Foreskin melanocyte (primary cell): ENCODE measurements at places on chromosomes 1 and 21.
A peak's percentile ranks its signal among the peaks of the same experiment; 100 is the strongest.

DNA sequence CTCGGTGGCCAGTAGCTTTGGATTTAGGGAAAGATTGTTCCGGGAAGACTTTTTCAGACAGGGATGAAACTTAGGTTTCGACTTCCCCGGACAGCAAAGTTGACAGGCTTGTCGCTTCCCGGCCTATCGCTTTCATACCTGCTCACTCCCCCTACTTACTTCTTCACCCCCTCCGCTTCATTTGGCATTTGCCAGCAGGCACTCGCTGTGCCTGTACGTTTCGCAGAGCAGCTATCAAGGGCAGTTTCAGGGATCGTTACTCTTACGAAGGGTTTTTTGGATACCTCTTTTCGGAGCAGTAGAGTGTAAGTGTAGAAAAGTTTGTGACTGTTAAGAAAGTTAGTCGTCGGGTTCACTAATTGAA, 393 bp downstream of the BLZF1 start:
- DNase-seq = no peak

DNA sequence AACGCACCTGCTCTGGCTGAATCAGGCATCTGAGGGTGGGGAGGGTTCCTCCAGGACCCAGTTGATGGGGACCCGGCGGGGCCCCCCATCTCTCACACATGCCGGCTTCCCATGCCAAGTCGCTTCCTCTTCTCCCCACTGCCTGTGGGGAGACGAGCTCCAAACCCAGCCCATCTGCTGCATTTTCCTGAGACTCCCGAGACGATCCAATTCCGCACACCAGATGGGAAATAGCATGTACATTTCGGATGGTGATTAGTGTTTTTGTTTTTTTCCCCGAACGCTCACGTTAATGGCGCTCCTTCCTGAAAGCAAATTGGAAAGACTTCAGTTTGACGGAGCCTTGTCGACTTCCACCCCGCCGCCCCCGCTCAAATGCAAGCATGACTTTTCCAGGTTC, 13.2 kb upstream of the GRIK3 start:
- DNase-seq = no peak

GRCh38 chr1:174775621-174776020, 224.1 kb upstream of the CACYBP start:
- DNase-seq = no peak

DNA sequence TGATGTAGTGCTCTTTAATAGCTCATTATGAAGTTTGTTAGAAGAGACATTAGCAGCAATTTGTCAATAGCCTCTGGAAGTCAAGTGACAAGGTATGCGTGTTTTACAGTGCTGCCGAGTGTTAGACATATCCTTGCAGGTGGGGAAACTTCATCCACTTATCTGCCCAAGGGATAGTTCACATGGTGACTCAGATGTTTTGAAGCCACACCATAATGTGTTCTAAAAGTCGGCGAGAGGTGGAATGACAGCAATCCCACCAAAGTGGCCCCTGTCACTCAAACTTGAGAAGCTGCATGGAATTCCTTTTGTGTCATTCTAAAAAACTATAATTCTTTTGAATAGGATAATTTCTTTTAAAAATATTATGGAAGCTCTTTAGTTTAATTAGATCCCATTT, 98.1 kb downstream of the RUNX1 start:
- DNase-seq = no peak

- DNase-seq = no peak
Measured at GRCh38 chr1:196774603-196775002, at the start of gene CFHR3. Gene CFHR3, plus strand, starts transcription at chr1:196774840. Its CDS starts 47 bp downstream, at chr1:196774887.

- DNase-seq = no peak
Measured at GRCh38 chr1:3183813-3184212, 114.8 kb downstream of the PRDM16 start.

DNA sequence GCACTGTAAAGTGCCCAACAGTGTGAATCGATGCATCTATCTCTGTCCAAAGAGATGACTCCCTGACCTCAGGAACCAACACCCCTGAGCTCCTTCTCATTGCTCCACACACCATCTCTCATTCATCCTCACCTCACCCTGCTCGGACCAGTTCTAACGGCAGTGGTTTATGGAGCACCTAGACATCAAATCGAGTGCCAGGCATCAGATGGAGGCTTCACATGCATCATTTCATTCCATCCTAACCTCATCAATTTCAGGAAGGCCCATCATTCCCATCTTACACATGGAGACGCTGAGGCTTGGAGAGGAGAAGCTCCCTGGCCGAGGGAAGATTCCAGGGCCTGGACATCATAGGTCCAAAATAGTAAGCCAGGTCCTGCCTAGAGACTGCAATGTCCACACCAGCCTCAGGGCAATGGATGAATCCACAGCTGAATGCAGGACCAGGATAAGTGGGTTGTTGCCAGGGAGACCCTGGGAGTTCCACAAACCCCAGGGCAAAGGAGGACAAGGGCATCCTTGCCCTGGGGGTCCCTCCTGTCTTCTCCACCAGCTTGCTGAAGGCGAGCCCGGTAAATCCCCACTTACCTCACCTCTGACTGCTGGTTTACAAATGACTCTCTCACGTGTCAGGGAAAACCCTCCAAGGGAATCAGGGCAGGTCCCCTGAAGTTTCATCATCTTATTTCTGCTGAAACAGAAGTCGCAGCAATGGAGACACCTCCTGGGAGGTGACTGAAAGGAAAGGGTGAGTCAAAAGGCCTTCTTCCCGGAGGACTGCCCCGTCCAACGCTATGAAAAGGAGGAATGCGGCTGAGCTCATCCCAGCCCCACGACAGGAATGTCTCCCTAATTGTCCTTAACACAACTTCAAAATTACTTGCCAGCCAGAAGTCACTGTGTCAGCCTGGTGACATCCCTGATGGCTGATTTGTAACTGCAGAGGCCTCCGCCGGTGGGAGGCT, 9.0 kb upstream of the IFFO2 start:
- DNase-seq = no peak

GRCh38 chr21:37043818-37044217, 29.1 kb downstream of the PIGP start:
- no peak for DNase-seq

DNA sequence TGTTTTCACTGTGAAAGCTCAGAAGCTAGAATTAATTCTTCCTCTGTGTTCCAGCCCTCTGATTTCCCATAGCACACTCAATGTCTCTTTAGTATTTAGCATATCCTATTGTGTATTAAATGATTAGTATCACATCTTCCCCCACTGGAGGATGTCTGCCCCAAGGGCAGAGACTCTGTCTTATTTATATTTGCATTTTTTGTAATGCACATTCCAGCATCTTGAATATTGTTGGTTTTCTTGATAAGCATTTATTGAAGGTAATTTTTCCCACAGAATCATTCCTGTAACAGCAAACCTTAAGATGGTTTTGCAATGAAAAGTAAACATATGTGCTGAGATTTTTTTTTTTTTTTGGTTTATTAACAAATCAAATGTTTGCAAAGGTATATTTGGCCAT, 34.1 kb downstream of the CENPF start:
- DNase-seq = no peak

DNA sequence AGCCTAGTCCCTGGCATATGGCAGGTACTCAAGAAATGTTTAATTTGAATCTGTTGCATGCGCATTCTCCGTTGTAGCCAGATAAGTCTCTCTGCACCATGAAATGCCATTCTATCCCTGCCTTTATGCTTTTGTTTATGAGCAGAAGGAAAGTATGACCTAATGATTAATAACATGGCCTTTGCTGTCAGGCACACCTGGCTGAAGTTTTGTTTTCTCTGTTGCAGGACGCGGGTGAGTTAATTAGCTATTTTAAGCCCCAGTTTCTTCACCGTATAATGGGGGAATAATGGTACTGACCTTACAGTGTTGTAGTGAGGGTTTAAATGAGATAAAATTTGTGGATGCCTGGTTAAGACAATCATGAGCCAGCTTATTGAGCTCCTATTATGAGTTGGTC, 87.7 kb downstream of the ST6GALNAC3 start:
- no peak for DNase-seq

DNA sequence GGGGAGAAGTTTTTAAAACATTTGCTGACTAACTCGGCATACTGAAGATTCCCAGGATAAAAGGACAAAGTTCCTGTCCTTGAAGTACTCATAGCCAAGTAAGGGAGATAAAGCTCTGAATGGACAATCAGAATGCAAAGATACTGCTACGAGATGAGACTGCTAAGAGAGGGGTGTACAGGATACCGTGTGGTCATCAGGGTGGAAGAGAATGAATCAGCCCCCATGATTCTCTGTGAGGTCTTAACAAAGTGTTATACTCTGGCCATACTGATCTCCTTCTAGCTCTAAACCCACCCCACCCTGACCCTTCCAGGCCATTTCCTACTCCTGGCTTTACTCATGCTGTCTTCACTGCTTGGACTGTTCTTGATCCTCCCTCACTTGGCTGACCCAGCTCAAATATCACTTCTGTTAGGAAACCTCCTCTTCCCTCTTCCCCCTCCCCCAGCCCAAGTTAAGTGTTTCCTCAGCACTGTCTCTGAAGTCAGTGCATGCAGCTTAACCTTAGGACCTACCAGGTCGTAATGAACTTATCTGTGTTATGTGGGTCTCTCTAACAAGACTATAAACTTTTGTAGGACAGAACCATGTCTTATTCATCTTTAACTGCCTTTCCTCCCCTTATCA, 15.8 kb upstream of the MAGOH start:
- no peak for DNase-seq

DNA sequence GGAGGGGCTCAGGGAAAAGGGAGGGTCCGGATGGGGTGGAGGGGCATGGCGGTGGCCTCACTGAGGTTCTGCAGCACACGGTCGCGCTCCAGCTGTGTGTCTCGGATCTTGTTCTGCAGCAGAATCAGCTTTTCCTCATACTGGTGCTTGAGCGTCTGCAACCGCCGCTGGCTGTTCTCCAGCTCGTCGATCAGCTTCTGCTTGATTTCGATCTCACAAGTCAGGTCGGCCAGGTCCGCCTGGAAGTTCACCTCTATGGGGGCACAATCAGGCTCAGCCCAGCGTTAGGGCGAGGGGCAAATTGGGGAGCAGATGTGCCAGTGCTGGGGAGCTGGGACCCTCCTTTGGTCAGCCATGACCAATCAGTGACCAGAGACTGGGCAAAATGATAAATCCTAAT, 25.2 kb downstream of the KIF21B start:
- DNase-seq = no peak

DNA sequence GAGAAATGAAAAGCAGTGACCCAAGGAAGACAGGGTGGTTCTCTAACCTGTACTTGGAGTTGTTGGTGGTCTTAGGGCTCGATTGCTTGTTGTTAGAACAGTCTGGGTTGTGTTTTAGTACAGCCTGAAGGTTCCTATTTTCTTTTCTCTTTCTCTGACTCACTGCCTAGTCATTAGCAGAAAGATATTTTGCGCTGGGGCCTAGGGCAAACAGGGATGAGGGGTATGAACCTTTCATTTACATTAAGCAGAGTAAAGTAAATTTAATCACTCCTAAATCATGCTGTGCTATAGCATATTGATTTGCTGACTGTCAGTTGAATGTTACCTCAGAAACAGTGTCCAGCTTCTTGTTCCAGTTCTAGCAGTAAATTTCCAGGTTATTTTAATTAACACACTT, 197.2 kb downstream of the RWDD3 start:
- no peak for DNase-seq

DNA sequence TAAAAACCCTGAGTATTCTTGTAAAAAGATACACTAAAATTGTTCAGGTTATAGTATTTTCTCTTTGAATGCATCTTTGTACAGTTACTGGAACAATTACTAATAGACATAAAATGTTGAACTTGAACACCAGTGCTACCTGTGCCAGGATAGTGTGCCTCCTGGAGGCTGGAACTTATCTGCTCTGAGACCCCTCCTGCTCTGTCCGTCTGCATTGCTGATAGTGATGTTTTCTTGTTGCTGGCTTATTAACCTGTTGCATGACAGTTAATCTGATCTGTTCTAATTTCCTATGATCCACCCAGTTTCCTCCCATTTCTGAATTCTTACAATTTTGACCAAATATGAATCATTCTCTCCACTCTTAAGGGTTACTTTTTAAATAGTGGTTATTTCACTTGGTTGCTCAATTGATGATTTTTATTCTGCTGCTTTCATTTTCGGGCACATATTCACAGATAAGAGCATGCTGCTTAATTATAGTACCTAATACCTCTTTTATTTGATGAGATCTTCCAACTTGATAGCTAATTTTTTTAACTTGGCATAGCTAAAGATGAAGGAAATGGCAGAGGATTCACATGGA, 101.4 kb downstream of the CC2D1B start:
- DNase-seq = no peak

DNA sequence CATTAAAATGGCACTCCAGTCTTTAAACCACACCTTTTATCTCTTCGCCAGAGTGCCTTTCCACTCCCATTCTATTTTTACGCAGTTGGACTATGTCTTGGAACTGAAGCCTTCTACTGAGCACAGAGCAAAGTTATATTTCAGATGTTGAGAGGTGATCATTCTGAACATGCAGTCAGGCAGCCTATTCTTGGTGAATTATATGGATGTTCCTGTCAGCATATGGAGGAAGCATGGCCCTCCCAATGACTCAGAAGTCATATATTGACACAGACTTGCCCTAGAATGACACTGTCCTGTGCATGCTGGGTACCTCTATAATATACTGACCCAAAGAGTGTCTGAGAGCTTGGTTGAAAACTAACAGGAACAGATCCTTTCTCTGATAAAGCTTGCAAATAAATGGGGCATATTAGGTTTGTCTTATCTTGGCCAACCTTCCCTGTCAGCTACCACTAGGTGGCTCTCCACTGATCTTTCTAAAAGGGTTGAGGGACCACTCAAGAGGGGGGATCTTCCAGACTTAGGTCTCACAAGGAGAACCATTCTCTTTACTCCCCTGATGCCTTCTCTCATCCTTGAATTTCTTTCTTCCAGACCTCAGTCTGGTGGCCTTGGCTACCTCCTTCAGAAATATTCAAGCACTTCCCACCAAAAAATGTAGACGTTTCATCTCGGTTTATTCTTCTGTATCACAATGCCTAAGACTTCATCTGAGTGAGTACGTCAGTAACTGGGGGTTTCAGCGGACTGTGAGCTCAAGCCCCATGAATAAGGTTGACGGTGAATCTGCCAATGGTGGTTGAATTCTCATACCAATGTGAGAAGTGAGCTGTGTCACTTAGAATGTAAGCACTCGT, 11.8 kb upstream of the ALG14 start:
- DNase-seq = no peak

DNA sequence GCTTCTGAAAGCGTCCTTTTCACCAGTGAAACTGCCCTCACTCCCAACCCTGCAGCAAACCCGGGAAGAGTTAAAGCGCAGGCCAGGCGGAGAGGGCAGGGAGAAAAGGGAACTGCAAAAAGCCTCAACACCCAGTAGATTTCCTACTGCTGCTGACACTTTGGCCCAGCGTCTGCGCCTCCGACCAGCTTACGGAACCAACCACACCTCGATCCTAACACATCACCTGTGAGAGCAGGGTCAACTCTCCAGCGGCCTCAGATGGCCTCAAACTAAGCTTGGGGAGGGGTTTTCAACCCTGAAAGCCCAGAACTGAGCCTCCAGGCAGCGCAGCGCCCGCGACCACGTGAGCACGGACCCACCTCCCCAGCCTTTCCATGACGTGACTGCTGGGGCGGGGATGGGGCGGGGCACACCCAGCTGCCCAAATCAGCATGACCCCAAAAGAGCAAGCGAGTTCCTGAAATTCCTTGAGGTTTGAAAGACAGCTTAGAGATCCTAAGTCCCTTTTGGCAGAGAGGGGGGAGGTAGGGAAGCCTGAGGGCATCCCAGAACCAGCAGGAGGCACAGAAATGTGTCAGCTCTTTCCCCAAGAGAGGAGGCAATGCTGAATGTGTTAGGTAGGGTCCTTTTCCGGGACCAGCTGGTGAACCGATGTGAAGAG, 59.1 kb downstream of the ITPKB start:
- peak; percentile 83 for DNase-seq
